ENCODE measurements at places on chromosomes 4 and X. TPM values are rescaled to one million over a fixed set of nuclear protein-coding genes. Genes with fewer than 3 reads are reported as not detected.

MAGEA2B gene
- not detected for total RNA-seq

PNMA3 gene
- not detected for total RNA-seq

VEGFC gene
- 26.9 TPM for total RNA-seq

NPY5R gene
- not detected for total RNA-seq

NAP1L2 gene
- total RNA-seq = not detected

SH3BGRL gene
- total RNA-seq = 53.0 TPM

DDIT4L gene
- total RNA-seq = 3.9 TPM

ADGRG4 gene
- total RNA-seq = not detected

DMRTC1B gene
- total RNA-seq = not detected

MID2 gene
- total RNA-seq = 3.3 TPM

DAPP1 gene
- not detected for total RNA-seq

CTSO gene
- 2.9 TPM for total RNA-seq

MAGEE1 gene
- total RNA-seq = 0.56 TPM

HELT gene
- not detected for total RNA-seq
